Endodermal cell (in vitro differentiated cells): ENCODE measurements at places on chromosomes 7 and 10. TPM values are rescaled to one million over a fixed set of nuclear protein-coding genes. Genes with fewer than 3 reads are reported as not detected.
A peak's percentile ranks its signal among the peaks of the same experiment; 100 is the strongest.

DNA sequence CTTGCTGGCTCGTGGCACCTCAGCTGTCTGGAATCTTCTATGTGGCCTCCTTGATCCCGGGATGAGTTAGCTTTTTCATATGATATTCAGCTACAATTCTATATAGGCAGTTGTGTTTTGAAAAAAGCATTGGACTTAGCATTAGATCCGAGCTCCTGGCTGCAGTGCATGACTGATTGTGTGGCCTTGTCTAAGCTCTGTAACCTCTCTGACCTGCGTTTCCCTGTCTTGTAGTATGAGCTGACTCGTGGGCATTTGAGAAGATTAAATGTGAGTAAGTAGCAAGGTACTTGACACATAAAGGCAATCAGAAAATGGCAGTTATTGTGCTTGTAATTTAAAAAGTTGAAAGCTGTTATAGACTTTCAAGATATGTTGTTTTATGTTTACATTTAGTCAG lies 85.9 kb downstream of the CCNY start:
- no peak for DNase-seq

DNA sequence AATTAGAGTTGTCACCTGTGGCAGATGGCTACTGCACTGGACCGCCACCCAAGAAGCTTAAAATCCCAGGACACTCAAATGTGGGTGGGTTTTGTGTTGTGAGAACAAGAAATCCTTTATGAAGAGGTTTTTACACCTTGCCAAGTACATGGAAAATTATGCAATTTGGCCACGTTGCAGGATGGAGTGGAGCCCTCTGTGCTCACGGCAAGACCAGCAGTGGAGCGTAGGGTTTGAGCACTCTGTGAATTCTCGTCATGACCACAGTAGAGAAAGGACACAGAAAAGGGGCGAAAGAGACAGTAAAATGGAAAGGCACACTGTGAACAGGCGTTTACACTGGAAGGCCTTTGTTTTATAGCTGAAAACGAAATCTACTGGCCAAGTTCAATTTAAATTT lies 222.6 kb downstream of the ADARB2 start:
- peak; percentile 28 for DNase-seq

DNA sequence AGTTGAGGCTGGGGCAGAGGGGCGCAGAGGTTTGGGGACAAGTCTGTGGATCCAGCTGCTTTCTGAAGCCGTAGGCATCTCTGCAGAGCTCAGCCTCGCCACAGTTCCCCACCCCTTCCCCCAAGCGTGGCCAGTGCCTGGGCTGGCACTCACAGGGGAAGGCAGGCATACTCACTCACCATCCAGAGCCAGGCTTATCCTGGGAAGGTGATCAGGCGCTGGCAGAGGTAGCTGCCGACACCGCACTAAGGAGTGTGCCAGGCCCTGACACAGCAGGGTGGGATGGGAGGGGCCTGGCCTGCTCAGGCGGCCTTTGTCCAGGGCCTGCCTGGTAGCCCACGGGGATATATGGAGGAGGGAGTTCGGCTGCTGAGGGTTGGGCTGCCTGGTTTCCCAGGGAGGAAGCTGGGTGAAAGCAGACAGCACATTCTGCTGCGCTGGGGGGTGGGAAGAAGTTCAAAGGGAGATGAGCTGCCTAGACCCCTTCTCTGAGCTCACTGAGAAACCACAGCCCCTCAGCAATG lies 15.9 kb downstream of the VSIR start:
- DNase-seq, result no peak

DNA sequence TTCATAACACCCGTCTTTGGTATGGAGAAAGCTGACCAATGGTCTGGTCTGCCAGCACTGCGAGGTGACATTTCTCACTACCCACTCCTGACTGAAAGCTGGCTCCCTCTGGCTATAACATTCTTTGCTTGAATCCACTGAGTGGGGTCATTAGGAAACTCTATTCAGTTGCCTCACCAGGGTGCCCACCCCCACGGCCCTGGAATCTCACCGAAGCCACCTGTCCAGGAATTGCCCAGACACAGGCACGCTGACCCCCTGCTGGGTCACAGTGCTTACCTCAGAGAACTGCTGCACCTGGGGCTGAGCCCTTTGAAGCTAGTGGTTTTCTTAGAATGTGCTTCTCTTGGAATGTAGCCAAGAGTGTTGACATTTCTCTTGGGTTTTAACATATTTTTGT lies 28.6 kb downstream of the HECW1 start:
- peak; percentile 84 for DNase-seq

DNA sequence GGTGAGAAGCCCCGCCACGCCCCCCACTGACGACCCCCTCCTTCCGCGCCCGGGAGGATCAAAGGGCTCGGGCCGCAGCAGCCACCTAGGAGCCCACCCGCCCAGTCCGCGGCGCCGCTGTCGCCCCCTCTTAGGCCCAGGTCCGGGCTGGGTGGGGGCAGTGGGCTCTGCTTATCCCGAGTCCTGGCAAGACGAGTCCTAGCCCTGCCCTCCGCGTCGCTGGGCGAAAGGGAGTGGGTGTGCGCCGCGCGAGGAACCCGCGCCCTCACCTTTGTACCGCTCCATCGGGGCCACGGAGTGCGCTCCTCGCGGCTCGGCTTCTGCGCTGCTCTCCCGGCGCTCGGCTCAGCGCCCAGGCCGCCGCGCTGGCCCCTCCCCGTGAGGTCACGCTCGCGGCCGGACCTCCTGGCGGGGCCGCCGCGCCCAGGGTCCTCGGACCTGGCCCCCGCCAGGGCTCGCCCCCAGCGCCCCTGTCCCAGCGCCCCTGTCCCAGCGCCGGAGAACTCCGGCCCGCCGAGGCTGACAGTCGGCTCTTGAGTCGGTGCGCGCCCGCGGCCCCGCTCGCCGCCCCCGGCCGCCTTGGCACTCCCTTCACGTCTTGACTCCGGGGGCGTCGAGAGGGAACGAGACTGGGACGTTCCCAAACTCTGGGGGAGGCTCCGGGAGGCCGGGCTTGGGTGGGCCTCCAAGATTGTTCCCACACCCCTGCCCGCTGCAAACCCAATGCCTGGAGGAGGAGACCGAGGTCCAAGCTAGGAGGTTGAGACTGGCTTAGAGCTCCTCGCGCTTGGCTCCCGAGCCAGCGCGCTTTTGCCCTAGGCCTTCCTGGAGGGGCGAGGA lies at the start of gene AFAP1L2:
TSS of gene AFAP1L2 (minus strand) at position 332 of the 840 bp plus-strand sequence. CDS start at position 285, 47 bp downstream.
- peak; percentile 82 for DNase-seq

GRCh38 chr7:22348379-22348778 lies 8.6 kb downstream of the RAPGEF5 start:
- no peak for DNase-seq

The TRPV6 gene
- total RNA-seq, result 2.7 and 3.3 TPM in 2 replicates

The ZNF425 gene
- 2.6 and 2.7 TPM in 2 replicates for total RNA-seq

GRCh38 chr10:59064759-59065539 lies 111.5 kb upstream of the PHYHIPL start:
- DNase-seq, result no peak

The CPXM2 gene
- total RNA-seq, result 1.2 to 1.9 TPM (median 1.7 TPM) in 3 replicates

DNA sequence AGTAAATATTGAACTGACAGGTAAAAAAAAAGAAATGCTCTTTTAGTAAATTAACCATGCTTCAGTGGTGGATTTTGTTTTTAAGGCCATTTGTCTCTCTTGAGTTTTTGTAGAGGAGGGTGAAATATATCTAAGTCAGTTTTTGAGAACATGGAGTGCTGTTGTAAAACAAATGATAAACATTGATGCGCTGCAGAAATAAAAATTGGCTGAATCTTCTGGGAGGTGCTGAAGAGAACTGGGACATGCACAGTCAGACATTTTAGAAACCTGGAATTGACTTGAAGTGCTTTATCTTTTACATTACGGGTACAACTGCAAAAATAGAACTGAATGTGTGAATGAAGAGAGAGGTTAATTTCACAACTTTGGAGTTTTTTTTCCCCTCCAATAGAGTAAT lies 203.0 kb upstream of the HDAC9 start:
- no peak for DNase-seq

GRCh38 chr10:92082583-92083280 lies 159.2 kb downstream of the BTAF1 start:
- DNase-seq, result no peak
